ENCODE measurements at places on chromosomes 12 and 14. TPM values are rescaled to one million over a fixed set of nuclear protein-coding genes. Genes with fewer than 3 reads are reported as not detected.

DNA sequence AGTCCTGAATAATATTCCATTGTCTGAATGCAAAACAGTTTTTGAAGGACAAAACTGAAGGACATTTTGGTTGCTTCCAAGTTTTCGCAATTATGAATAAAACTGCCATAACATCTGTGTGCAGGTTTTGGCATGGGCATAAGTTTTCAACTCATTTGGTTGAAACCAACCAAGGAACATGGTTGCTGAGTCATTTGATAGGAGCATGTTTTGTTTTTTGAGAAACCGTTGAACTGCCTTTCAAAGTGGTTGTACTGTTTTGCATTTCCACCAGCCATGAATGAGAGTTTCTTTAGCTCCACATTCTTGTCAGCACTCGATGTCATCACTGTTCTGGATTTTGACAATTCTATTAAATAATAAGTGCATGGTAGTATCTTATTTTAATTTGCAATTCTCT is 23.0 kb upstream of the GSG1 start:
- no peak for DNase-seq

- peak; percentile 22 for DNase-seq
These were observed 27.4 kb upstream of the STON2 start for GRCh38 chr14:81427348-81428058.

DNA sequence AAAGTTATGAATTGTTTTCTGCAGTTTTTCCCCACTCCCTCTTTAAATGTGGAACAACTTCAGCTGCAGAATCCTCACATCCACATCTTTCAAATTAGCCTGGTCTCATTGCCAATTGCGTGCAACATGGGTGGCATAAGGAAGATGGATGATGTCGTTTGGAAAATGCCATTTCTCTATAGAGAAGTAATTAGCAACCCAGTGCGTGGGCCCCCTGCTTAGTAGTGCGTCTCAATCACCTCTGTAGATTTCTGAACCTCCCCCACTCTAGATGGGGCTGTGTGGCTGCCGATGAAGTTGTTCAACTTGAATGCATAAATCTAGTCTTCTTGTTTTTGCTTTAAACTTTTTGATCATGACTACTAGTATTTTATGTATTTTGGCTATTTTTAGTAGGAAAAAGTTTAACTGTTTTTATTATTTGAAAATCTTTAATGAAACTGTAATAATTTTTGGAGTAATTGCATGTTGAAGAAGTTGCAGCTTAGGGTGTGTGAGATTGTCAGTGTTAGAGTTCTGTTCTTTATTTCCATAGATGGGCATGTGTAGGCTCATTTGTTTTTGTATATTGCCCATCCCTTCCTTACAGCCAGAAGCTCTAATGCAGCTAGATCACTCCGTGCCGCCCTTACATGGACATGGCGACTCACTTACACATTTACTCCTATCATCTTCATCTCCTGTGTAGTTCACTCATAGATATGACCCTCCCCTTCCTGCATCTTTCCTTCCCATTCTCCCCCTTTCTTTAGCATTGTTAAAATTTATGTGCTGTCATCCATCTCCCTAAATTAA is 358.2 kb downstream of the DIO2 start:
- peak; percentile 37 for DNase-seq

GRCh38 chr14:29648045-29648444 is 279.6 kb downstream of the PRKD1 start:
- DNase-seq, result no peak

The MIPOL1 gene
- 13.8 TPM for total RNA-seq

GRCh38 chr14:84927096-84927827 is 602.7 kb upstream of the FLRT2 start:
- DNase-seq, result no peak

GRCh38 chr12:64782191-64782876 is 23.1 kb upstream of the GNS start:
- DNase-seq, result no peak

GRCh38 chr12:38586789-38587188 is 270.2 kb downstream of the ALG10B start:
- DNase-seq, result no peak

- no peak for DNase-seq
These were observed 155.0 kb downstream of the NUAK1 start for GRCh38 chr12:105983622-105984320.

GRCh38 chr12:43029971-43030370 is 440.4 kb upstream of the PRICKLE1 start:
- no peak for DNase-seq

The TSHR gene
- not detected for total RNA-seq

- no peak for DNase-seq
These were observed 183.0 kb downstream of the SLC15A5 start for GRCh38 chr12:16094437-16094836.

The CCDC175 gene
- 0.24 TPM for total RNA-seq

The CLEC2D gene
- 10.3 TPM for total RNA-seq

- DNase-seq, result no peak
These were observed 59.8 kb downstream of the DIO3 start for GRCh38 chr14:101620821-101621785.

- no peak for DNase-seq
These were observed 321.9 kb upstream of the RTL1 start for GRCh38 chr14:101225157-101226152.

- no peak for DNase-seq
These were observed 10.1 kb upstream of the NT5DC3 start for GRCh38 chr12:103851127-103851526.

- DNase-seq, result peak; percentile 82
These were observed 4.9 kb downstream of the HRK start for GRCh38 chr12:116876151-116876869.

The CCDC196 gene
- not detected for total RNA-seq

DNA sequence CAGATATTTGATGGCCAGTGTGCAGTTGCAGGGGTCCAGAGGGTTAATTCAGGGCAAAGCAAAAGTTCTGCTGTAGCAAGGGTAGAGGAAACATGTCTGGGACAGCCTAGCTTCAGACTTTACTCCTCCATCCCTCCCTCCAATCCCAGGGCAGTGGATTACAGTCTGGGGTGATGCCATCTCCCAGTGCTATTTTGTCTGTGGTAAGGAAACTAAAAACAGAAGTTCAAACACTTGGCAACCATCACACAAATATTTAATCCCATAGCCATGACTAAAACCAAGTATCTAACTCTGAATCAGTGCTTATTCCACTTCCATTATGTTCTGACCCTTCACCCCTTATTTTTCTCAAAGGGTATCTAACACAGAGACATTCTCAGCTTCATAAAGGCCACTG is 61.8 kb downstream of the PIK3C2G start:
- no peak for DNase-seq

The SCFD1 gene
- total RNA-seq, result 70.2 TPM

The KRT79 gene
- not detected for total RNA-seq

GRCh38 chr14:88245321-88245720 is 77.7 kb downstream of the KCNK10 start:
- DNase-seq, result peak; percentile 57

- no peak for DNase-seq
These were observed 283 bp upstream of the PSMB11 start for GRCh38 chr14:23041729-23042128.

The C1S gene
- total RNA-seq, result 0.56 TPM

- DNase-seq, result no peak
These were observed 32.4 kb upstream of the BMAL2 start for GRCh38 chr12:27300226-27300625.

DNA sequence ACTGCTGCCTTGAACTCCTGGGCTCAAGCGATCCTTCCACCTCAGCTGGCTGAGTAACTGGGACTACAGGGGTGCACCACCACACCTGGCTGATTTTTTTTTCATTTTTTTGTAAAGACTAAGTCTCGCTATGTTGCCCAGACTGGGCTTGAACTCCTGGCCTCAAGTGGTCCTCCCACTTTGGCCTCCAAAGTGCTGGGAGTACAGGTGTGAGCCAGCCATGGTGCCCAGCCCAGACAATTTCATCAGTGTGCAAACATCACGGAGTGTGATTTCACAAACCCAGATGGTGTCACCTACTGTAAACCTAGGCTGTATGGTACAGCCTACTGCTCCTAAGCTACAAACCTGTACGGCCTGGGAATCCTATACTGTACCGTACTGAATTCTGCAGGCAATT is 6.9 kb upstream of the BCL7A start:
- DNase-seq, result no peak

The MYF6 gene
- 0.43 TPM for total RNA-seq

- DNase-seq, result no peak
These were observed 1553.8 kb upstream of the FLRT2 start for GRCh38 chr14:83975841-83976770.

The CELA1 gene
- total RNA-seq, result not detected

DNA sequence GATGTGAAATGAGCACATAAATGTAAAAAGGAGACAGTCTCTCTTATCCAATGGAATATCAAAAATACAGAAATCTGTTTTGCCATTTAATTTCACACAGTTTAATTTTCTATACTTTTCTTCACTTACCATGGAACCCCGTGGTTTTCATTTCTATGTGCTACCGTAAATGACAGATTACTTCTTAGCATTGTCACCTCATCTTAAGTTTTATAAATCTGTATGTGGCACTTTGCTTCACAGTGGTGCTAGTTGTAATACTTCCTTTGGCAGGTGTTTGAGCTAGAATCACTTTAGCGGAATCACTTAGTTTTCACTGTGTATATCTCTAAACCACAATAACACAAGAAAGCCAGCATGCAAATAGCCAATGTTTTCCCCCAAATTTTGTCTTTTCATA is 781.9 kb upstream of the MGAT4C start:
- DNase-seq, result no peak

DNA sequence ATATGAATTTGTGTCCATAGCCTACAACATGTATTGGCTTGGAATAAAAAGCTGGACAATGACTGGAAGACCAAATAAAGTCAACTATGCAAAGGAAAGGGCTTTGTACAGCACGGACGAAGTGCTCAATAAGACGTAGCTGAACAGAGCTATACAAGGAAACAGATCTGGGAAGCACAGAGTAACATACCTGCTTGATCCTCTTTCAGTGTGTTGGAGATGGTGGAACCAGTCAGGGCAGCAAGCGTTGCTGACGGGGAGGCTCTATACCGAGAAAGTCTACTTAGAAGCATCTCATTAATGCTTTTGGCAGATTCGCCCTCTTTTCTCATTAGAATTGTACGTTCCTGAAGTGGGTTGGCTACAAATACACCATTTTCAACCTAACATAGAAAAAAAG is 99.3 kb downstream of the HECTD4 start:
- DNase-seq, result no peak

The EIF2S3B gene
- 1.8 TPM for total RNA-seq

The VRTN gene
- total RNA-seq, result 18.6 TPM

The ZFYVE21 gene
- total RNA-seq, result 53.2 TPM

DNA sequence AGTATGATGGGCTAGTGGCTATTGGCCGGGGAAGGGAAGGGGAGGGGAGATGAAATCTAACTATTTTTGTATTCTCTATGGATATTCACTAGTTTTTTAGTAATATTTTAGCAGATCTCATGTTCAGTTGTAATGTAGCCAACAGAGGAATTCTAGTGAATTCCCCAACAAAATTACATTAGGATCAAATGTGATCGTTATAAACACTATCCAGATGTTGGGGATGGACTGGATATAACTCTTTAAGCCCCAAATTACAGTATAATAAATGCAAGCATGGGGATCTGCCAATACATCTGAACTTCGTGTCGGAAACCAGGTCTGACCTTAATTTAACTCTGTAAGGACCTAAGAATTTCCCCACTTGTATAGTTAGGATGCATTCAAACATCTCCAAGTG is 21.5 kb downstream of the LLPH start:
- DNase-seq, result no peak

- DNase-seq, result no peak
These were observed 5.1 kb downstream of the KMT5A start for GRCh38 chr12:123388951-123389559.

GRCh38 chr14:105152794-105153241 is 15.8 kb downstream of the JAG2 start:
- no peak for DNase-seq

The GLT8D2 gene
- total RNA-seq, result 1.9 TPM

DNA sequence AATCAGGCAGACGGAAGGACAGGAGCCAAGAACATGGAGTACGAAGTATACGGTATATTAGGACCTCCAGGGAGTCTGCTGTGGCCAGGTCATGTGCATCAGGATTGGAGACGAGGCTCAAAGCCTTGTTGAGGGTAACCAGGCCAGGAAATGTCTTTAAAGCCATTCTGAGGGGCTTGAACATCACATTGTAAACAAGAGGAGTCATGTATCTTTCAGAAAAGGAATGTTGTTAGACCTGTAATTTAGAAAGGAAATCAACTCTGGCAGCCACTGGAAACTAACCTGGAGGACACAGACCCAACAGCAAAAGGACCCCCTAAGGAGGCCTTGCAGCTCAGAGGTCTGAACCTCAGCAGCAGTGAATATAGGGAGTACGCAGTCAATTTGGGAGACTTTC is 7.5 kb downstream of the MAP3K9 start:
- DNase-seq, result no peak

The SCAF11 gene
- 108 TPM for total RNA-seq

The RIMBP2 gene
- total RNA-seq, result 0.84 TPM

GRCh38 chr14:35879654-35880249 is 53.6 kb downstream of the BRMS1L start:
- DNase-seq, result peak; percentile 18

DNA sequence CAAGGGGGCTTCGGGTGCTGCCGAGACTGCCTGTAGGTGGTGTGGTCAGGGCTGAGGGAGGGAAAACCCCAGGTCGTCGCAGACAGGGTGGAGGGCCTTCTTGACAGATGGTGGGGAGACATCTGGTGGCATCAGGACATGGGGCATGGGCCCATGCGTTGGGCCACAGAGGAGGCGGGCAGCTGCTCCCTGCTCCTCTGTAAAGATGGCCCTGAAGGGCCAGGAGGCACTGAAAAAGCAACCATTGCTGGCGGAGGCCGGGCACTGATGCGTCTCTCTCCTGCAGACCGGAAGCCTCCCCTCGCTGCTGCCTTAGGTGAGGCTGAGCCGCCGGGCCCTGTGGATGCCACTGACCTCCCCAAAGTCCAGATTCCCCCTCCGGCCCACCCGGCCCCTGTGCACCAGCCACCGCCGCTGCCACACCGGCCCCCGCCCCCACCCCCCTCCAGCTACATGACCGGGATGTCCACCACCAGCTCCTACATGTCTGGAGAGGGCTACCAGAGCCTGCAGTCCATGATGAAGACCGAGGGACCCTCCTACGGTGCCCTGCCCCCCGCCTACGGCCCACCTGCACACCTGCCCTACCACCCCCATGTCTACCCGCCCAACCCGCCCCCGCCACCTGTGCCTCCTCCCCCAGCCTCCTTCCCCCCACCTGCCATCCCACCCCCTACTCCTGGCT is 28.8 kb downstream of the CCNK start:
- DNase-seq, result no peak

GRCh38 chr12:42564556-42564955 is 25.0 kb downstream of the PRICKLE1 start:
- no peak for DNase-seq

GRCh38 chr14:32939254-32940065 is 781 bp downstream of the NPAS3 start:
- peak; percentile 87 for DNase-seq

DNA sequence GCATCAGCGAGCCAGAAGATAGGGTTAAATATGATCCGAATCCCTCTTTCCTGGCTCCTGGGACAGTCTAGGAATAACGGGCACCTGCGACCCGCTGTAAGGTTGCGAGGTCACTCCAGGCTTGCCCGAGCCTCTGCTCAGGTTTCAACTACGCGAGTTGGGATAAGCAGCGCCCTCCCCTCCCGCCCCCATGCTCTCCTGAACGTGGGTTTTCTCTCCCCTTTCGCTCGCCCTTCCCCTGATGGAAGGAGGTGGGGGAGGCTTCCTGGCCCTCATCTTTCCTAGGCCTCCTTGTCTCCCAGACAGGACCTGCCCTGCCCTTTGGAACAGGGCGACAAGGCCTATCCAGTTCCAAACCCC is 753 bp upstream of the ATP5MC2 start:
- DNase-seq, result peak; percentile 87

The TMEM119 gene
- total RNA-seq, result 0.97 TPM

Data from neural progenitor cell (in vitro differentiated cells).